Smooth muscle cell of the umbilical artery (primary cell): ENCODE measurements at places on chromosomes 6 and 20. TPM values are rescaled to one million over a fixed set of nuclear protein-coding genes. Genes with fewer than 3 reads are reported as not detected.

GSTA2 gene
- total RNA-seq, result not detected in 2 replicates

ECT2L gene
- not detected in 2 replicates for total RNA-seq

PRR18 gene
- total RNA-seq, result not detected in 2 replicates

HS3ST5 gene
- not detected in 2 replicates for total RNA-seq
